ENCODE measurements at places on chromosomes 11 and 22.

DNA sequence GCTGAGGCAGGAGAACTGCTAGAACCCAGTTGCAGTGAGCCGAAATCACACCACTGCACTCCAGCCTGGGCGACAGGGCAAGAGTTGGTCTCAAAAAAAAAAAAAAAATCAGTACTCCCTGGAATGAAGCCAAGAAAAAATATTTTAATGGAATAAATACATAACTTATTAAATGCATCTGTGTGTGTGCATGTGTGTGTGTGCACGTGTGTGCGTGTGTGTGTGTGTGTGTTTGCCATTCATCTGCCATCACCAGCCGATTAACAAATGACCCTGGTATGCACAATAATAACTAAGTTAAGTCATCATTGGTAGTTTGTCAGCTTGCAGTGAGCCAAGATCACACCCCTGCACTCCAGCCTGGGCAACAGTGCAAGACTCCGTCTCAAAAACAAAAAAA is 35.0 kb upstream of the SCGB1A1 start:
- DNase-seq: no peak

DNA sequence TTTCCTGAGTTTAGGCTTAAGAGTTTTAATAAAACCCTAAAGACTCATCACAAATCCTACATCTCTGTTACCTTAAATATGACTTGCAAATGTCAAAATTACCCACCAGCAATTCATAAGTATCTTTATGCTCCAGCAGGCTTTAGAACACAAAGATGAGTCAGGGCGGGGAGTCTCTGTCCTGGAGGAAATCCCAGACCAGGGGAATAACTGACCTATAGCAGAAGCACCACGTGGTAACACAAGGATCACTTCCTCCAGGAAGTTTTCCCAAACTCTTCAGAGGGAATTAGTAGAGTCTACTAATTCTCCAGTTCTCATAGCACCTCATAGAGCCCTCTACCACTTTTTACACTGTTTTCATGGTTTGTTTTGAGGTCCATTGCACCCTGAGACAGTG is 217.0 kb downstream of the NAV2 start:
- no peak for DNase-seq

- no peak for DNase-seq
These were observed 18.3 kb downstream of the AMPD3 start for GRCh38 chr11:10473371-10473770.

DNA sequence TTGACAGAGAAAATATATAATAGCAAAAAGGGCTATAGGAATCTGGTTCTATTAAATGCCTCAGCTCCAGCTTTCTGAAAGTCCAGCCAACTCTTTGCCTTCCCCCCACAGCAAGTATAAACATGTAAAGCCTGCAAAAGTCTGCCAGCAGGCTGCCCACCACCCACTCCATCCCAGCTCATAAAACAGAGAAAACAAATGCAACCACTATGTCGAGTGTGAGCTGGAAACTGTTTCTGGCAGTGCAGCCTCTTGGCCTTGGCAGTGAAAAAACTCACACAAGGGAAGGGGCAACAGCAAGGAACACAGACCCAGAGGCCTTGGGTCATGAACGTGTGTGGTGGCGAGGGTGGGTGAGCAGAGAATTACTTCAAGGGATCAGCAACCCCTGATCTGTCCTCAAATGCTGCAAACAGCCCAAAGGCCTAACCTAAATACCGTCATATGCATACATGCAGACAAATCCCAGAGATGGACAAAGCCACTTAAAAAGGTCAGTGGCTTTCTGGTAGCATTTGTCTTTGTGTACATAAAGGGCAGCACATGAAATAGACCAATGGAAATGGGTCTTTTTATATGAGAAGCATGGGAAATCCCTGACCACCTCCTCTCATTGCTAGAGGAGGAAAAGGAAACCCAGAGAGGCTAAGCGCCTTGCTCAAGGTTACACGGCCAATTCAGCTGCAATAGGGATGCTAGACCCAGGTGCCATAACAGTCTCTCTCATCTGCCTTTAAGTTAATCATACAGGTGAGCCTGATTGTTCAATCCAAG is 74.8 kb downstream of the NAT10 start:
- DNase-seq: no peak

DNA sequence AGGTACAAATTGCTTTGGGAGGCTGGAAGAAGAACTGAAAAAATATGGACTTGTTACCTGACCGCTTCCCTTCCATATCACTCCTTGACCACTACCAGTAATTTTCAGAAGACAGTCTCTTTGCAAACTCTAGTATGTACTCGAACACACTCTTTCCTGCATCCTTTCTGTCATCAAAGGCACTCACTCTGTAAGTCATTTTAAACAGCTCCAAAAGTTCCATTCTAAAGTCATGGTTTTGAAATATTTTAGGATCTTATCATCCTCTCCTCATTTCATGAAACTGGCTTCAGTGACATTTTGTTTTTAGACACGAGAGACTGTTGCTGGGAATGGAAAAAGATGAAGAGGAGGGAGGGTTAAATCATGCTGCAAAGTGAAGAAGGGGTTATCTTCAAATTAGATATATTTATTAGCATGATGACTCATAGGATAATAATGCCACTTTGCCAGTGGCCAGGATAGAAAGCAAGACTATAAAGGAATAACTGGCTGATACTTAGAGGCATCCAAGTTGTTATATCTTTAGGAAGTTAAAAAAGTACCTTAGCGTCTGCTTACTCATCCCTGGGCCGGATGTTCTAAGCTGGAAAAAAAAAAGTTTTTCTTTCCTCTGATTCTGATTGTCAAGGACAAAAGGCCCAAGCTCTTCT is 549.3 kb downstream of the METTL15 start:
- no peak for DNase-seq

- no peak for DNase-seq
These were observed 7.0 kb upstream of the RDX start for GRCh38 chr11:110303414-110303826.

GRCh38 chr11:133500435-133500834 is 31.9 kb downstream of the OPCML start:
- no peak for DNase-seq

- no peak for DNase-seq
These were observed 5.6 kb downstream of the IGLL5 start for GRCh38 chr22:22893077-22893805.

DNA sequence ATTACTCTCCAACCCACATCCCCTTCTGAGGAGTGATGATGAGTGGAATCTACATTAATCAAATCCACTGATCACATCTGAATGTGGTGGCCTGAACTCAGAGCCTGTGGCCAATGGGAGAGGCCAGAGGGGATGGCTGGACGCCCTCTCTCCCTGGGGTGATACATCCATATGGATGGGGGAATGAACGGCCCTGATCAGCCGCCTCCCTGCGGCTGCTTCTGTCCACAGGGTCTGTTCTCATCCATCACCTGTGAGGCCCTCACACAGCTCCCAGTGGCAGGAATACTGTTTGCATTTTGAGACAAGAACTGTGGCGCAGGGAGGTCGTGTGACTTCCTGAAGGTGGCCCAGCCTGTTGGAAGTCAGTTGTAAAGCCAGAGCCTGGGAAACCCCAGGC is 78.3 kb upstream of the SHISAL1 start:
- DNase-seq: no peak

- DNase-seq: no peak
These were observed 307.5 kb upstream of the ZC3H12C start for GRCh38 chr11:109785714-109786113.

GRCh38 chr11:45021692-45022141 is 71.0 kb upstream of the TP53I11 start:
- no peak for DNase-seq

DNA sequence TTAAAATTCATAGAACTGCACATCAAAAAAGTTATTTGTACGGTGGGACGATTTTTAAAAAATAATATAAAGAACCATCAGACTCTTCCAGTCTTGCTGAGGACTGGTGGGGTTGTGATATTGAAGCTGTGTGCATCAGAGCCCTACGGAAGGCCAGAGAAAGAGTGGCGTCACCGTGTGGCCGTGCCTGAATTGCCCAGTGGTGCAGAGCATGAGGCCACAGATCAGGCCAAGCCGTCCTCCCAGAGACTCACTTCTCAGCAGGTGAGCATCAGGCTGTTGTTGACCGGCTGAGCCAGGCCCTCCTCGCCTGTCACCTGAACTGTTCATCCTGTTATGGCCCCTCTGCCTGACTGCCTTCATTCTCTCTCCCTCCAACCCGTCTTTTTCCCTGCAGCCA is 1013.9 kb downstream of the TBC1D22A start:
- no peak for DNase-seq

DNA sequence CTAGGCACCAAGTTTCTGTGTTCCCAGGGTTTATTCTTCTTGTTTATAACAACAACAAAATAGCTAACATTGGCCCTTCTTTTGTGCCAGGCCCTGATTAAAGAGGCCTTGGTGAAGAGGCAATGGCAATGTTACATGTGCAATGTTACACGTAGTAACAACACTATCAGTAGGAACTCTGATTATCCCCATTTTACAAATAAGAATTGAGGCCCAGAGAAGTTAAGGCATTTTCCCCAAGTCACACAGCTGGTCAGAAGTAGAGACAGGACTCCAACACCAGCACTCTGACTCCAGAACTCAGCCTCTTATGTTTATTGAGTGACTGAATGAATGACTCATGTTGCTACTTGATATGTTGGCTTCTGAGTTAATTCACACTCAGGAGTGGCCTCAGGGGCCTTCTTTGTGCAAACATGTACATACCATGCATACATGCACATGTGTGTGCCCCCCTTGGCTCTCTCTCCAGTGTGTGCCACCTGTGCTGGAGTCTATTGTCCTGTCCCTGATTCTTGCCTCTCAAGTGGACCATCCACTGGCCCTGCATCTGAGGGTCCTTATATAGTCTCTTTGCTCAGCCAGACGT is 98.4 kb downstream of the TP53I11 start:
- DNase-seq: no peak

DNA sequence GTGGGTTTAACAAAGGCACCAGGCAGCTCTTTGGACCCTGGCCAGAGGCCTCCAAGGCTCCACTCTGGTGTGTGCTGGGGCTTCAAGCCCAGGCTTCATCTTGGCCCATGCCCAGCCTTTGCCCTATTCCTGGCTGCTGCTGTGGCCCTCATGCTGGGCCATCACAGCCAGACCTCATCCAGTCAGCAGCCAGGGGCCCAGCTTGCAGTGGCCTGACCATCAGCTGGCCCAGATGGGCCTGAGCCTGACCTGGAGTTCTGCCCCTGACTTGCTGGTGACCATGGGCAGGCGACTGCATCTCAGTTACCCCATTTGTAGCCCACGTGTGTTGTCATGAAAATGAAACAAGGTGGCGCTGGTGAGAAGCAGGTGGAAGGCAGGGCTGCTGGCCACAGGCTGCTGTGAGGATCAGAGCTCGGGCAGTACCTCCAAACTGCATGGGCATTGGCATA is 76.1 kb downstream of the MED15 start:
- DNase-seq: peak; percentile 18

GRCh38 chr11:2839395-2839943 is 46.1 kb downstream of the CDKN1C start:
- no peak for DNase-seq

- DNase-seq: no peak
These were observed 441.1 kb upstream of the CCDC90B start for GRCh38 chr11:83727251-83727650.

DNA sequence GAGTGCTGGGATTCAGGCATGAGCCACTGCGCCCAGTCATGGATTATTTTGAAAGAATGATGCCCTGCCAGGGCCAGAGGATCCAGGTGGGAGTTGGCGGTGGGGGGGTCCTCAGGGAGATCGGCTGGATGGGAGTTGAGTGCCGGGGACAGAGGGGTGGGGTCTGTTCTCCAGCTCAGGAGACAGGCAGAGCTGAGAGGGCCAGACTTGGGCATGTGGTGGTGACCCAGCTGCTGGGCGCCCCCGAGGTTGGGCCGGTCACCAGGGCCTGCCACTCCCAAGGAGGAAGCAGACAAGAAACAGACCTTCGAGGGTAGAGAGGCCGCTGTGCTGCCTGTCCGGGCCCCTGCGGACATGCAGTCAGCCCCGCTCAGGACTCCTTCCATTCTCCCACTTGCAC is 11.8 kb upstream of the PRODH start:
- DNase-seq: no peak

DNA sequence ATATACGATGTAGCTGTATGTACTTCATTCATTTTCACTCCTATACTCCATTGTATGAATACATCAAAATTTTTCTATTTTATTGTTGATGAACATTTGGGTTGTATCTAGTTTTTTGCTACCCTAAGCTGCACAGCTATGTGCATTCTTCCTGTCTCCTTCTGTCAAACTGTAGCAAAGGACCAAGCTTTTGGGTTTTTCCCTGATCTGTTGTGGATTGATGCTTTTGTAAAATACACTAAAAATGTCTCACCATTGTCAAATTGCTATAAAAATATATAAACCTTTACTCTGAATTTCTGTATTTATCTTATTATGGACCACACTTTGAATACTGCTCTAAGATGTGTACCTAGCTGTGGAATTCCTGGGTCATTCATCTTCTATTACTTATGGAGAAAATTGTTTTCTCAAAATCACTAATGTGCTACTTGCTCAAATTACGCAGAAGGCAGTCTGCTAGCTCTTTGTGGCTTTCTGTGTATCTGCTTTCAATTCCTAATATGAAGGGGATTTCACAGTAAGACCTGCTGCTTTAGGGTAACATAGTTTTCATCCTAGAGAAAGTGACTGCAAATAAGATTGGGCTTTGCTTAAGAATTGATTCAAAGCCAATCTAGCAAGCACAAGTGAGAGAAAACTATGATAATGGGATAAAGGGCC is 123.4 kb downstream of the CYP2R1 start:
- DNase-seq: no peak

GRCh38 chr11:6481924-6482275 is 599 bp downstream of the TIMM10B start:
- DNase-seq: no peak

DNA sequence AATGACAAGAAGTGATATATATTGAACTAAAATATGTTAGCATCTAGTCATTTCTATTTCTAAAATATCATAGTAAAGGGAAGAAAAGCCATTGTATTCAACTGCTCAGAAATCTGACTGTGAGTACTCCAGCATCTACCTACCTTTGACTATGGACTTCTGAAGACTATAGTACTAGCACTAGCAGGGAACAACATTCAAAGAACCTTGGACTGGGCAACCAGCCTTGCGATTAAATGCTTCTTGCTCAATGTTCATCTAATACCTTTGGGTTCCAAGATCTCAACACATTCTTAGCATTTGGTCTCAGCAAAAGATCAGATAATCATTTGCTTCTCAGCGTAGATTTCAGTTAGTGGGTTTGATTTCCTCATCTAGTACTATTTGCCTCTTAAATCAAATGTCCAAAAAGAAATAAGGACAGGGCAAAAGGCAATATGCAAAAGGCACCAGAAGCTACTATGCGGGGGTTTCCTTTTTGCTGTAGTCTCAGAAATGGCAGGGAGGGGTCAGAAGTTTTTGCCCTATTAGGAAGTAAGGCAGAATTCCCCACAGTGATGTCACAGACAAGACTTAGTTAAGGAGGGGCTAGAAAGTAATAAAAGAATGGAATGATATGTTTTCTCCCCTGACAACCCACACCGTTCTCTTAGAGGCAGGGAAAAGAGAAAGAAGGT is 80.6 kb downstream of the GAB2 start:
- DNase-seq: no peak
